ENCODE measurements at places on chromosomes 13 and 19.

GRCh38 chr19:18951721-18952281, 10.8 kb upstream of the HOMER3 start:
- DNase-seq: no peak

DNA sequence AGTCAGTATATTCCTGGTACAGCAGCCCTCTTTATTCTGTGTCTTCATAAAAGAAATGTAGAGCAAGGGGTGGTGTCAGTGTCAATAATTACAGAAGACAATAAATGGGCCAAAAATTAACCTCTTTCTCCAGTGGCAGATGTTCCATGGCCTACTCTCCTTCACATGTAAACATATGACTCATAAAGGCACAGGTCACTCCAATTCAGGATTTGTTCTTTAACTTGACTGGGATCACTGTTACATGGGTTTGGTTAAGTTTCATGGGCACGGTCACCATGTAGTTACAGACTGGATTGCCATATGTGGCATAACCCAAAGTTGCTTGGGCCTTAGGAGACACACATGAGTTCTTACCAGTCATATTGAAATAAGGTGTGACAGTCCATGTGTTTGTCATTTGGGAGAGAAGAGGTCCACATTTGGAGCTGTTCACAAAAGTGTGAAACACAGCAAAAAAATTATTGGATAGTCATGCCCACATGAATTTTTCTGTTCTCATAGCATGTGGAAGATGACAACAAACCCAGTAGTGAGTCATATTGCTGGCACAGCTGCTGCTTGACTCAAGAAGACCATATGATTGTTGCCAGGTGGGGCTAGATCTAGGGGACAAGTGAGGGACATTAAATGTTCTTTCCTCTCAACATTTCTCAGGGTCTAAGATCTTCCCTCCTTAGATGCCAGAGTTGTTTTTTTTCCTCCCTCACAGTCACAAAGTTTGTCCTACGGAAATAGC, 68.1 kb upstream of the HTR2A start:
- DNase-seq: peak; percentile 68

GRCh38 chr13:77423296-77423695, 96.4 kb upstream of the MYCBP2 start:
- DNase-seq: no peak

GRCh38 chr19:19372656-19373416, 32.6 kb upstream of the GATAD2A start:
- DNase-seq: no peak

DNA sequence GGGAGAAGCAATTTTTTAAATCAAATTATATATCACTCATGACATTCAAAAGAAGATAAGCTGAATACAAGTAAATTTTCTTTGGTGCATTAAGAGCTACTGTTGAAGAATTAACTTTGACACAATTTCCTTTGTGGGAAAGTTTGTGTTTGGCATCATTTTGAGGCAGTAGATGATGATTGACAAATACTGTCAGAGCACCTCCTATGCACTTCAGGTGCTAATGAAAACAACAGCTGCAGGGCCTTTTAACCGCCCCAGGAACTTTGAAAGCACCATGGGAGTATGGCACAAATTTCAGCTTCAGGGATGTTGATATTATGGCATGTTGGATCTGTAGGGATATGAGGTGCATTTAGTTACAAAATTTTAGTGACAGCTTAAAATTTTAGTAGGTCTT, 21.0 kb upstream of the DLEU7 start:
- DNase-seq: no peak

- no peak for DNase-seq
Observed at GRCh38 chr13:112055036-112055914, 11.7 kb upstream of the SOX1 start.

GRCh38 chr13:50676602-50677001, 166.9 kb downstream of the DLEU7 start:
- DNase-seq: no peak

GRCh38 chr13:65868099-65868498, 1362.0 kb downstream of the PCDH9 start:
- no peak for DNase-seq

DNA sequence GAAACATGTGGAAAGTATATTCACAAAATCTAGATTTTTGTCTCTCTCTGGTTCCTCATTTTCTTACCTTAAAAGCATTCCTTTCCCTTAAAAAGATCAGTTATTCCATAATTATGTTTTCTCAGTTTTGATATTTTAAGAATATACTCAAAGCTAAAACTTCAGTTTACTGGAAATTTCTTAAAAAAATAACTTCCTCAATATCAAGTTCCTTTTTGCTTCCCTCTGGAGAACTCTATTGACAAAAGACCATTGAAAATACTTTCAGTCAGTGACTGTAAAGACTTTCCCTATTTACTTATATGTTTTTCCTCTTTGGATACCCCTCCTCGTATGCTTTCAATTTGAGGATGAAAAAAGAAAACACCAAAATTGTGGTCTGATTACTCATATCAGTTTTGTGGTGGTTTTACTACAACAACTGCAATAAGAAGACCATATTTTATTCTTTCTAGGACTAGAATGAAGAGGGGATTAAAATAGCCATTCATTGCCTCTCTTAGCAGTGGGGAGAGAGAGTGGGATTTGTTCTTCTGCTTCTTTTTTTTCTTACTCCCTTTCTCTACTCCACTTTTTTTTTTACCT, 113.2 kb downstream of the ESD start:
- DNase-seq: no peak

DNA sequence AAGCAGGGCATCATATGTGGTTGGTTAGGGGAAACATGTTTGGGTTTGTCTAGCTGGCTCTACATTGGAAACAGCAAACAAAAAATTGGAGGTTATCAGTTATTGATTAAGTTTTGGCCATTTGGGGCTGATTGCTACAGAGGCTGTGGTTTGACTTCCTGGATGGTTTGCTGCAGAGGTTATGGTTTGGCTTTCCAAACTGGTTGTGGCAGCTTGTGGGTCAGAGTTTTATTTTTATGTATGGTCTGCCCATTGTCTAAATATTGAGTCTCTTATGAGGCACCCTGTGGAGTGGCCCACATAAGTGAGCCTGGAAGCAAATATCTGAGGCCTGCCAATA, 261.6 kb downstream of the GPC5 start:
- no peak for DNase-seq

DNA sequence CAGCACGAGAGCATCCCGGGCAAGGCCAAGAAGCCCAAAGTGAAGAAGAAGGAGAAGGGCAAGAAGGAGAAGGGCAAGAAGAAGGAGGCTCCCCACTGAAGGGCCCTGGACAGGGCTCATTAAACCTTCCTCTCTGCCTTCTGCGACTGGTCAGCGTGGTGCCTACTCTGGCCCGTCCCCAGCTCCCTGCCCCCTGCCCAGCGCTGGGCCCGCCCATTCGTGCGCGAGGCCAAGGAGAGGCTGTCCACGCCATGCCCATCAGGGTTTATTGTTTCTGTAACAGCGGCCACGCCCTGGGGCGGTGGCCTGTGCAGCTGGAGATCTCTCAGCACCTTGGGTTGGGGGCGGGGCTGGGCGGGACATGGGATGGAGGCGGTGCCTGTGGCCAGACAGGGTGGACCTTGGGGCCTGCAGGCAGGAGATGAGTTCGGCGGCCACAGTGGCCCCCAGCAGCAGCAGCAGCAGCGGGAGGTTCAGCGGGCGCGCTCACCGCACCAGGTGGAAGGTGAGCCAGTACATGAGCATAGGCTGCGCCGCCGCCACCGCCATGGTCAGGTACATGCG, 897 bp downstream of the C19orf33 start:
- no peak for DNase-seq

GRCh38 chr19:13804830-13805683, 9.8 kb downstream of the ZSWIM4 start:
- no peak for DNase-seq

DNA sequence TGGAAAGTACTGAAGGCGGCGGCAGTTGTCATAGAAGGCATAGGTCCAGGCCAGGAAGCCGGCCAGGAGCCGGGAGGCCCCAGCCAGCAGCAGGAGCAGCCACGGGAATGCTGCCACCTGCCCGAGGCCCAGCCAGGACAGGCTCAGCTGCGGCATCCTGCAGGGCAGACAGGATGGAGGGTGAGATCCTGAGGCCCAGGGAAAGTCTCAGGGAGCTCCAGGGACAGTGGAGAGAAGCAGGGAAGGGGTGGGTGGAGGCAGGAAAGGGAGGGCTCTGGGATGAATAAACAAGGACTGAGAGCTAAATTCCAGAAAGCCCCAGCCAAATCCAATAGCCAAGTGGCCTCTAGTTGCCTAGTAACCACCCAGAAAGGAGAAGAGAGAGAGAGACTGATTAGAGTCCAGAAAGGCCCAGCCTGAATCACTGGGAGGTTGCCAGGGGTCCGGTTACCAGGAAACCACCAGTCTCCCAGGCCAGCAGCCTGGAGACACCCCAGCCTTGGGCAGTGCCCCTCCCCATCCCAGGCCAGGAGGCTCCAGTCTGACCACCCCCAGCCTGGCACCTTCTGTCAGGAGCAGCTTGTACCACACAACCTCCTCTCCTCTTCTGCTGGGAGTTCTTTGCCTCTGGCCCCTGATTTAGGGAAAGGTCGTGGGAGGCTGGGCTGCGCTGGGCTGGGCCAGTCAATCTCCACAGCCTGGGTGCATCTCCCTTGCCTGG, 7.5 kb upstream of the OR10H5 start:
- DNase-seq: peak; percentile 14

DNA sequence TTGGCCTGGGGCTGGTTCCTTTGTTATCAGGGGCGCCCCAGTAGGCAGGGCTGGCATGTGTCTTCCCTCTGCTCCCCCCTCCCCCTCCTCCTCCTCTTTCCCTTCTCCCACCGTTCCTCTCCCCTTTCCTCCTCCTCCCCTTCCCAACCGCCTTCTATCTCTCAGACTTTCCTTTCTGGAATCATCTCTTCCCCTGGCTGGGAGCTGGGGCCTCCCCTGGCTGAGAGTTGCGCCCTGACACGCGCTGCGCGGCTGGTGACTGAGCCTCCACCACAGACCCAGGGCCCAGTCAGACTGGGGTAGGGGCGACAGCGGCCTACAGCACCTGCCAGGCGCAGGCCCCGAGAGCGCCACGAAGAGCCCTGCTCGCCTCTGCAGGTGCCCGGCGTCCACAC, 2.8 kb downstream of the PNMA8B start:
- no peak for DNase-seq

- DNase-seq: no peak
Observed at GRCh38 chr13:83453723-83454122, 428.6 kb downstream of the SLITRK1 start.

GRCh38 chr19:33294058-33294798, 8.1 kb downstream of the CEBPA start:
- no peak for DNase-seq

DNA sequence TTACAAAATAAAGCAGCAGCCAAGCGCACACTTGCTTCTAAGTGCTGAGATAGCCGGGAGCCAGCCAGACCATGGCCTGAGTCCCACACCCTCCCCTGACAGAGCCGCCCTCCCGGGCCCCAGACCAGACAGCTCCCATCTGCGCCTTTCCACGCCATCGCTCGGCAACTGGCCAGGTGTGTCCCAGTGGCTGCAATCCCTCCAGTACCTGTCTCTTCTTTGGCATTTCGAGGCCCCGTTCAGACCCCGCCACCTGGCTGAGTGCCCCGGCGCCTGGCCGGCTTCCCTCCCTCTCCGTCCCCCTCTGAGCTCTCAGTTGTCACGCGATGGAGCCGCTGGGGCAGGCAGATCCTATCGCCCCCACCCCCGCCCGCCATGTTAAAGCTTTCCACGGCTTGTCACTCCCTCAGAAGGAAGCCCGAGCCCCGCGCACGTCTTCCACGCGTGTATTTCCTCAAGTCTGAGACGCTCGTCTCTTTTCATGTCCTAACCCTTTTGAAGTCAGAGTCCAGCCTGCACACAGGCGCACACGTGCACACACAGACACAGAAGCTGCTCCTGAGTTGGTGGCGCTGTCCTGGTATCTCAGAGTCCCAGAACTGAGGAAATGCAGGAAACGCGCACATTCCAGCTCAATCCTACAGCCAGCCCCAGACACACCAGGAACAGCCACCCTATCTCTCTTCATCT, 7.9 kb downstream of the MLLT1 start:
- no peak for DNase-seq

- no peak for DNase-seq
Observed at GRCh38 chr19:6822311-6822670, 49.8 kb downstream of the VAV1 start.

DNA sequence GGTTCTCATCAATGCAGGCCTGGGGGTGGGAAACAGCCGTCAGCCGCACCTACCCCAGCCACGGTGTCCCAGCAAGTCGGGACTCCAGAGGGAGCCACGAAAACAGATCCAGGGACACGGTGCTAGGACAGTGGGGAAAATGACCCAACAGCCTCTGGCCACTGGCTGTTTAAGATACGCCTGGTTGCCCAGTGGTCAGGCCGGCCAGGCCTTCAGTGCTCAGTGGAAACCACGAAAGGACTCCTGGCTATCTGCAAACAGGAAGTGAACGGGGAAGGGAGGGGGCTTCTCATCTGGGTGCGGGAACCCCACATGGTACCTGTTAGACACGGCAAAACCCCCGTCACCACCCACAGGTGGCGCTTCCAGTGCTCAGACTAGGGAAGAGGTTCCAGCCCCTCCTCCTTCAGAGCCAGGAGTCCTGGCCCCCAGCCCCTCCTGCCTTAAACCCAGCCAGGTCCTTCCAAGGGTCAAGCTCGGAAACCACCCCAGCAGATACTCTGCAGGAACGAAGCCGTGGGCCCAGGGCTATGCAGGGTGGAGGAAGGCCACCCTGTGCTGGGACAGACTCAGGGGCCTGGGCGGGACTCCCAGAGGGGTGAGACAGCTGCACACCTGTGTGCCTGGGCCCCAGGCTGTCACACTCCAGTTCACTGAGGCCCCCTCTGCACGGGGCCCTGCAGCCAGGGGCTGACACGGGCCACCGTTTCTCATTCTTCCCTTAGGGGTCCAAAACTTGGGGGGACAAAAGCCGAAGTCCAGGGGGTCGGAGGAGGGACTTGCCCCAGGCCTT, 4.5 kb downstream of the PPP1R12C start:
- DNase-seq: no peak

DNA sequence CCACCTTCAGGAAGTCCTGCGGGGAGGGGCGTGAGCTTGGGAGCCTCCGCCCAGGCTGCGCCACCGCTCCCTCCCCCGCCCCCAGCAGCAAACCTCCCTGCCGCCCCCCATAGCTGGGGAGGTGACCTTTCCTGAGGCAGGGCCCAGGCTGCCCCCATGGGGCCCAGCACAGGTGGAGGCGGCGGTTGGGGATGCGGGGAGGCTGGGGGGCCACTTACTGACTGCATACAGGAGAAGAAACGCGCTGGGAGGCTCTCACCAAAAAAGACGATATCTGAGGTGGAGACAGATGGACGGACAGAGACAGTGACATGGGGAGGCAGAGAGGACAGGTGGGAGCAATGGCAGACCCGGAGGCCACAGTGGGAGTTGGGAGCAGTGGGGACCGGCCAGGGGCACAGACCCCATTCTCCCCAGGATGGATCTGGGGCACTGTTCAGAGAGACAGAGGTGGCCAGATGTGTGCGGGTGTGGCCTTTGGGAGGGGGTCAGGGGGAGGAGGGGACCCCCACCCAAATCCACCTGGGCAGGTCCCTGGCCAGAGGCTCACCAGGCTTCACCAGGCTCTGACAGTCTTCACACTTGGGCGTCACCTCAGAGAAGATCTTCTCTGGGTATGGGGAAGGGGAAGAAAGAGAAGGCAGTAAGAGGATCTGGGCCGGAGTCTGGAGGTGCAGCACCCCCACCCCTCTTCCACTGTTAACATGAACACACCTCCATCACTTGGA, 3.0 kb upstream of the RINL start:
- DNase-seq: no peak

- DNase-seq: no peak
Observed at GRCh38 chr13:20451397-20451796, 74.3 kb downstream of the CRYL1 start.

Data from stromal cell of bone marrow (primary cell).